ENCODE measurements at places on chromosomes 12 and 14.

DNA sequence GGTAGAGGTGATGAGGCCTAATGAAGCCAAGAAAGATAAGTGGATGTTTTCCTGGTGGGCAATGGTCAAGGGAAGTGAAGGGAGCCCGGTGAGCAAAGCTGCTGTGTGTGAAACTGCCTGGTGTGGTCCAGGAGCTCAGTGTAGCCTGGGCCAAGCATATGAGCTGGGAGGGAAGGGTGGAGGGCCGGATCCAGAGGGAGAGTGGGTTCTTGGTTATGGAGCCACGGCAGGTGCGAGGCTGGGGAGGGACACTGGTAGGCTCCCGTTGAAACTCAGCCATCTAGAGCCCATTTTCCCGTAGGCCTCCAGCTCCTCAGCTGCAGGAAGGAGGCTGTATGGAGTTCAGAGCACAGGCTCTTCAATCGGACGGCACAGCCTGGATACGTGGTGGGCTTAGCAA is 10.2 kb upstream of the CLMN start:
- DNase-seq: no peak

DNA sequence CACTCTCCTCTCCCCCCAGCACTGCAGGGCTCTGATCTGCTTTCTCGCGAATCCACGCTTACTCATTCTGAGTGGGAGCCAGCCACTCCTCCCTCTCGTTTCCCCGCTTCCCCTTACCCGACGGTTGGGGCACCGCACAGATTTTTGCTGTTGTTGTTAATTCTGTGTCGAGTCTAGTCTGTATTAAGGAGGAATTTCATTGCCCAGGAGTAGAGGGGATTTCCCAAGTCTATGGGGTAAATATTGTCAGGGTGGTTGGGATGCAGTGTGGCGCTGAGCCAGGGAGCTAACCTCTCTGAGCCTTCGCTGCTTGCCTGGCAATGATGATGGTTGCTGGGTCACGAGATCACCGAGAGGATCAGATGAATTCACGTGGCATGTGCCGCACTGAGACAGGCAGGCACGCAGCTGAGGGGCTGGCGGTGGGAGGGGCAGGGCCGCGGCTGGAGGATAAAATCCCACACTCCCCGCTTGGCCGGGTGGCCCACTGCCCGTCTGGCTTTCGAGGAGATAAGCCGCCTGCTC is 18.5 kb downstream of the NCOR2 start:
- peak; percentile 20 for DNase-seq

DNA sequence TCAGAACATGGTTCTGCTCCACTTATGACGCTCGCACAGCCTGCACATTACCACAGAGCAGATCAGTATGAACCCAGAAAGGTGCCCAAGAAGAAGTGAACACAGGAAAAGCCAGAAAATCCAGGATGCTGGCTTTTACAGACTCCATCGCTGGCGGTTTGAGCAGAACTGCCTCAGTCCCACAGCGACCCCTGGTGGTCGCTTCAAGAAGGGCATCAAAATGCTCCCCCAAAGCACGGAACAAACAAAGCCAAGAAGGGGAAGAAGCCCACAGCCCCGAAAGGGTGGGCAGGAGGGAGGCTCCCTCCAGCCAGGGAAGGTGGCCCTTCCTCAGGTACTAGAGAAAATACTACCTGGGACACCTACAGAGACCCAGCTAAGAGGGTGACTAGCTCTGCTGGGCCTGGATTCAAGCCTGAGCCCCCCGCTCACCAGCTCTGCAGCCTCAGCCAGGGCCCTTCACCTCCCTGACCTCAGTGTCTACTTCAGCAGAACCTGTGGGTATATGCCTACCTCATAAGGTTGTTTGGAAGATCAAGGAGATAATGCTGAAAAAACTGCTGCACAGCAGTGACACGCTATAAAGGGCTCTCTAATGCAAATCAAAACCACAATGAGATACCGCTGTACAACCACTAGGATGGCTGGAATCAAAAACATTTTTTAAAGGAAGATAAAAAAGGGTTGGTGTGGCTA is 98.1 kb downstream of the NCOR2 start:
- DNase-seq: no peak

DNA sequence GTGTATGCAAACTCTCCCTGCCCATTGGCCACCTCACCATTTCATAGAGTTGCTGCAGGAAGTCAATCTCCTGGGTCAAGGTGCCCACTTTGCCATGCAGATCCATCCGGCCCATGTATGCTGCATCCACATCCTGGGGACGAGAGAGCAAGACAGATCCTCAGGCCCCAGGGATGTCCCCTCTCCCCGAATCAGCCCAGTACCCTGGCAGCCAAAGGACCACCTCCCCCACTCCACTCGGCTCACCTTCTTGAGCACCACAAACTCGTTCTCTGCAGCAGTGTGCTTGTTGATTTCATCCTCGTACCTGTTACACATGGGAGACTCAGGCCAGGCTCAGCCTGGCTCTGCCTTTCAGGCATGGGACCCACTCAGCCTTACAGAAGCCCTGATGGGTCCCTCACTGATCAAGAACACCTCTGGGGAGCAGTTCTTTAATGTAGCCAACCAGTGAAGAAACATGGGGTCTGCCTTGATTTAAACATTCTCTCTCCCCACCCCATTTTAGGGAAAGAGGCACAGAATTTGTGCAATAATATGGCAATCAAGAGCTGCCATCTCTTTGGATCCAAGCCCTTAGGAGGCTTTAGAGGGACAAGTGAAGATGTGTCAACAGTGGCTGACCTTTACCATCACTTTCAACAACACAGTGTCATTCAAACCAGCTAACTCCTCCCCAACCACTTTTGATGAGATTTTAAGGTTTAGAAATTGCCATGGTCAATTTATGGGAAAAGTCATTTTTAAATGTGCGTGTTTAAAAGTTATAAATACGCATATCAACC is 3.9 kb downstream of the KRT79 start:
- DNase-seq: no peak

DNA sequence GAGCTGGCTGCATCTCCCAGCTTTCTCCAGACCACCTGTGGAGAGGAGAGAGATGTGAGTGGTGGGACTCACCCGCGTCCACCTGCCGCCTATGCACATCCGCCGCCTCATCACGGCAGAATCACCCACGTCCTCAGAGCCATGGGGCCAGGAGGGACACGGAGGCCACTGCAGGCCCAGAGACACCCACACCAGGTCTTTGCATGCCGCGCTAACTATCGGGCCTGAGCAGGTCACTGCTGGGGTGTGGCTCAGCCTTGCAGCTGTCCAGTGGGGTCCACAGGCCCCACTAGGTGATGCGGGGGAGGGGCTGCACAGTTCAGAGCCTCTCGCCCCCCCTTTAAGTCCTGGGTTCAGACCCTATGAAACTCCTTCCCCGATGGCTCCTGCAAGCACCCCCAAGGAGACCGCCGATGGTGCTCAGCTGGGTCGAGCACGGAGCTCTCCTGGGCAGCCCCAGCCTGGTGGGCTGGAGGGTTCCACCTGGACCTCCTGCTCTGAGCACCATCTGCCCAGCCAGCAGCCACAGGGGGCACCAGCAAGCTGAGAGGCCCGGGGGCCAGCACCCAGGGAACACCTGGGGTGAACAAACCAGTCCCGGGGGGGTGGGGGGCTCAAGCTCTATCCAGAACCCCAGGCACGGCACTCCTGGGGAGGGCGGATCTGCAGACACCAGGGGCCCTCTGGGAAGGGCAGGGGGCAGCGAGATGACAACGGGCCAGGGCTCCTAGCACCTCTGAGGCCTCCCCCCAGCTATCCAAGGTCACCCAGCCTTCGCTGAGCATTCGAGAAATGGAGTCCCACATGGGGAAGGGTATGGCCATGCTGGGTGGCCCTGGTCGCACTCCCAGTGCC is 34.3 kb downstream of the CCNK start:
- DNase-seq: no peak

DNA sequence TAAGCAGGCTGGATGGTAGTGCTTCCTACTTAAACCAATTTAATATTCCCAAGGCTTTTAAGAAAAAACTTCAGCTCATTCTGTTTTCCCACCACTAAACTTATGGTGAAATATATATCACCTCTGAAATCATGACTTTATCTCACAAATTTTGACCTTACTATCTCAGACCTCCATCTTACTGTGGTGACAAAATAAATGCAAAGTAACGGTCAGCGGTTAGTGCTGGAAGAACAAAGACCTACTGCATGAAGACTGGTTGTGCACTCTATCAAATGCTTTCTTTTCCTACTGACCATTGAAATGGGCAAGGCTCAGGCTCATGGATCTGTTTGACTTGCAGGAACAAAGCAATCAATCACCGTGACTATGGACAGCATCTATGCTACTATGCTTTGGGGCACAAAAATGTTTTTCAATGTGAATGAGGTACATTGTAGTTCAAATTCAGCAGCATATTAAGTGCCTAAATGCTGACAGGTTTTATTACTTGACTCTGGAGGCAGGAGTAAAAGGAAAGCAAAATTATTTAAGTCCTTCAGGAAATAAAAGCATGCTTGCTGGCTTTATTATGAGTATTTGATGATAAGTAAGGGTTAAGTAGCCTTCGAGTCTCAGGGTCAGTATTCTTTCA is 43.1 kb upstream of the GTF2A1 start:
- no peak for DNase-seq

- DNase-seq: no peak
These were observed 29.2 kb downstream of the ZCCHC8 start for GRCh38 chr12:122471324-122472226.

DNA sequence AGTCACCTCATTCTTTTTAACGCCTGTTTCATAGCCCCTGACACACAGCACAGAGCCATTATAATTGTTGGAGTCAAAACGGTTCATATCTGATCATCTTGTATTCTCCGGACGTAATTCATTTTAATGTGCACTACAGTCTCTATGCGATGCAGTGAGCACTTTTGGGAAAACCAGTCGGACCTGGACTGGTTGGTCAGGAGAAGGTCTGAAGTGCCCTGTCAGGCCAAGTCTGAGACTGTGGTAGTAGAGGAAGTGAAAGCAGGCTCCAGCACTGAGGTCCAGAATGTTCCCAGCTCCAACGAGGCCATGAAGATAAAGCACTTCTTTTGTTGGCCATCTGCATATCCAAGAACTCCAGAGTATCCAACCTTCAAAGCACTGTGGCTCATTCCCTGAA is 117.1 kb upstream of the NCOR2 start:
- no peak for DNase-seq

DNA sequence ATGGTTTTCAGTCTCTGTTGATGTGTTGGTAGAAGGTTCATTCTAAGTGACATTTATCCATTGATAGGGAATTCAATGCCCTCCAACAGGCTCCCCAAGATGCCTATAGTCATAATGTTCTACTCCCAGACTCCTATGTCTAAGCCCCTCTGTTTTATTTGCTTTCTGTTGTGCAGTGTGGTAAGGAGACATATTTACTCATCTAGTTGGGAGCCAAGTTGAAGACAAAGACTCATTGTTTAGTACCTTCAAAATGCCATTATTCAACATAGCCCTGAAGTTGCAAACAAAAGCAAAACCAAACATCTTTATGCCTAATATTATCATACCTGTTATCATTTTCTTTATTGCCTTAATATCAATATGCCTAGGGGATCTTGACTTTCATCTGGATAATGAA is 302.1 kb downstream of the RMST start:
- DNase-seq: no peak

DNA sequence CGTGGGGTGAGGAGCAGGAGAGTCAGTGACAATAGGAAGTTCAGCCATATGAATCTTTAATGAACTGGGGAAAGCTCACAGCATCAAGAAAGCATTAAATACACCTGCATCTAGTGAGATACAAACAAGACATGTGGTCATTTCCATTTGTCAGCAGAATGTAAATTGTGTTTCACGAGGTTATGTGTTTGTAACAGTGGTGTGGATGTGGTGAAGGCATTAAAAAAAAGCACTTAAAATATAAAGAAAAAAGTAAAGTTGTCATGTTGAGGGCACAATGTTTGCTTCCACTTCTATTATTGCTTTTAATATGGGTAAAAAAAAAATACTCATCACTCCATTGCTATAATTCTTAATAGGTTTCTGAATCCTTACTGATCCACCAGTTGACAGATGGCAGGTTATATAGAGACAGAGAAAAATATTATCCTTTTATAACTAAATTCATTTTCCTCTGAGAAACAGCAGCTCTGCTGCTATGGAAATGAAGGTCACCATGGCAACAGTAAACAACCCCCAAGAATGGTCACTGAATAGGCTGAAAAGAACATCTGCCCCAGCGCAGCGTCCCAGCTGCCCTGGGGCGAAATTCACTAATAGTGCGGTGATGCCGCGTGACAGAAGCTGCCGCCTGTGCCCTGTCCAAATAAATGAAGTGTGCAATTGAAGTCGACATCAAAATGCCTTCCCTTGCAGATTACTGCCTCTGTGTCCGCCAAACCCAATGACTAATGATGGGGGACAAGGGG is 226.1 kb downstream of the FOXN3 start:
- DNase-seq: no peak

- DNase-seq: no peak
These were observed 61.6 kb upstream of the PSMC1 start for GRCh38 chr14:90194706-90195105.

- DNase-seq: no peak
These were observed 5.8 kb downstream of the SLC22A17 start for GRCh38 chr14:23346693-23347405.

DNA sequence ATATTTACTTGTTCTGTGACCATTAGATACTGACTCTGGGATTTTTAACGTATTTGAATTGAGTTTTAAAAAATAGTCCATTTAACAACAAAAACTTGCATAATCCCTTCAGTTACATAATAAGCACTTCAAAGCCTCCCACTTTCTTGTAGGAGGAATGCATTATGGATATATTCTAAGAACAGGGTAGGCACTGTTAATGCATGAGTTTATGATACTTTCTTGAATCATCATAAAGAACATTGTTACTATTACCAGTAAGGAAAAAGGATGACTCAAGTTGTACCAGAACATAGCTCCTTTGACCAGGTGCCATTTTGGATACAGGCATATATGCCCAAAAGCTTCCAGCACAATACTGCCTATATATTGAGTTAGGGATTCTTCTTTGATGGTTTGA is 671.4 kb downstream of the GALC start:
- DNase-seq: no peak

- no peak for DNase-seq
These were observed 8.2 kb downstream of the DHRS2 start for GRCh38 chr14:23644195-23644918.

- DNase-seq: no peak
These were observed 149.3 kb upstream of the FKBP4 start for GRCh38 chr12:2645460-2645859.

- no peak for DNase-seq
These were observed 15.3 kb downstream of the FBRSL1 start for GRCh38 chr12:132505105-132505851.

DNA sequence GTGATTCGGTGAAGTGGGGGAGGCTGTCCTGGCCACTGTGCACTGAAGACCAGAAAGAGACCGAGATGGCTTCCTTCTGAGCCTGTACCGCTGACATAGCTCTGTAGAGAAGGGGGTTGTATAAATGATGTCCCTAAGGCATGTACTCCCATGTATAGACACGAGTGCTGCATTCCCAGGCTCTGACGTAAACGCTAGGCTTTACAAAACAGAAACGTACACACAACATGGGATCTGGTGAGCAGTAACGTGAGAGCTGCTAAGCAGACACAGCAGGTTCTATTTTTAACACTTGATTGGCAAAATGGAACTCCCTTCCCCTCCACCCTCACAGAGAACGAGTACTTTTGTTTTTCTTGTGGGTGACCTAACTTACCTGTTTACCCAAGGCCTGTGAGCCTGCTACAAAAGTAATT is 35.9 kb downstream of the ACADS start:
- no peak for DNase-seq

All from stimulated activated CD4-positive, alpha-beta T cell treated with anti-CD3 and anti-CD28 coated beads, Interleukin-12 subunit alpha, Interleukin-12 subunit beta, amount 100 ng/mL, for 48 hours (primary cell).